ENCODE measurements at places on chromosomes 2 and 18. TPM values are rescaled to one million over a fixed set of nuclear protein-coding genes. Genes with fewer than 3 reads are reported as not detected.

The ANKRD30B gene
- under 0.01 TPM for total RNA-seq

The DPYSL5 gene
- total RNA-seq = not detected

The SULT1C4 gene
- not detected for total RNA-seq

The POTEJ gene
- total RNA-seq = not detected

The EFR3B gene
- total RNA-seq = 1.4 TPM

The CDH20 gene
- 0.18 TPM for total RNA-seq

The OTOS gene
- not detected for total RNA-seq
